A549 treated with dexamethasone at 1 μM for 4 hours (cell line): ENCODE measurements at places on chromosomes 6 and 20. TPM values are rescaled to one million over a fixed set of nuclear protein-coding genes. Genes with fewer than 3 reads are reported as not detected.

Gene MDFI
- total RNA-seq, result 0.47 to 0.87 TPM (median 0.61 TPM) in 5 replicates

Gene AIG1
- 24.1 to 27.5 TPM (median 25.6 TPM) in 5 replicates for total RNA-seq

Gene C20orf141
- total RNA-seq, result 0.33 to 0.43 TPM (median 0.39 TPM) in 3 of 5 replicates, not detected in the others

Gene USP49
- 0.61 to 1.2 TPM (median 1.2 TPM) in 5 replicates for total RNA-seq

Gene NTSR1
- 0.03 to 0.14 TPM (median 0.07 TPM) in 5 replicates for total RNA-seq

Gene RAET1L
- total RNA-seq, result 0.15 to 0.51 TPM (median 0.41 TPM) in 5 replicates

Gene ALDH8A1
- 0.06 to 0.22 TPM (median 0.15 TPM) in 5 replicates for total RNA-seq

Gene ABCC10
- 4.4 to 10.1 TPM (median 9.4 TPM) in 5 replicates for total RNA-seq

Gene KIAA0408
- 5.6 to 6.8 TPM (median 6.6 TPM) in 5 replicates for total RNA-seq

Gene GRM1
- 0.03 to 0.04 TPM in 2 of 5 replicates, not detected in the others for total RNA-seq

Gene KIAA1755
- total RNA-seq, result 0.13 to 0.26 TPM (median 0.18 TPM) in 5 replicates

Gene LSM2
- total RNA-seq, result 47.5 to 56.4 TPM (median 52.4 TPM) in 5 replicates

Gene ULBP2
- total RNA-seq, result 3.5 to 4.2 TPM (median 3.8 TPM) in 5 replicates

Gene MAP3K5
- total RNA-seq, result 1.7 to 2.6 TPM (median 2.2 TPM) in 5 replicates

Gene LST1
- 0.11 TPM in 1 of 5 replicates, not detected in the others for total RNA-seq

Gene TULP4
- total RNA-seq, result 4.9 to 10.9 TPM (median 8.3 TPM) in 5 replicates

Gene DLK2
- 4.5 to 7.3 TPM (median 7.0 TPM) in 5 replicates for total RNA-seq

Gene PGC
- total RNA-seq, result 0.09 to 0.14 TPM (median 0.10 TPM) in 3 of 5 replicates, not detected in the others

Gene SCUBE3
- 0.05 to 0.11 TPM (median 0.06 TPM) in 5 replicates for total RNA-seq

Gene FOXA2
- total RNA-seq, result 14.2 to 21.2 TPM (median 18.8 TPM) in 5 replicates

Gene MATN4
- total RNA-seq, result 0.03 to 0.14 TPM (median 0.07 TPM) in 5 replicates

Gene PNISR
- total RNA-seq, result 23.4 to 31.3 TPM (median 26.4 TPM) in 5 replicates

Gene CCN5
- total RNA-seq, result 23.1 to 34.3 TPM (median 24.5 TPM) in 5 replicates

Gene MEP1A
- total RNA-seq, result not detected in 5 replicates

Gene GABBR1
- total RNA-seq, result 2.4 to 5.9 TPM (median 4.3 TPM) in 5 replicates

Gene NNAT
- not detected in 5 replicates for total RNA-seq

Gene SCAF8
- total RNA-seq, result 18.6 to 22.1 TPM (median 20.7 TPM) in 5 replicates

Gene PTGIS
- 0.02 to 0.07 TPM (median 0.06 TPM) in 3 of 5 replicates, not detected in the others for total RNA-seq

Gene FLRT3
- total RNA-seq, result 2.5 to 2.7 TPM (median 2.6 TPM) in 5 replicates

Gene ABHD16B
- not detected in 5 replicates for total RNA-seq

Gene NOX3
- total RNA-seq, result not detected in 5 replicates

Gene THBD
- total RNA-seq, result 110 to 160 TPM (median 137 TPM) in 5 replicates

Gene C6orf132
- 2.8 to 5.1 TPM (median 4.0 TPM) in 5 replicates for total RNA-seq

Gene SMOC2
- 0.07 TPM in 1 of 5 replicates, not detected in the others for total RNA-seq

Gene CDKN1A
- total RNA-seq, result 248 to 304 TPM (median 283 TPM) in 5 replicates

Gene ERVFRD-1
- total RNA-seq, result not detected in 5 replicates

Gene RNF182
- 2.9 to 3.6 TPM (median 3.4 TPM) in 5 replicates for total RNA-seq

Gene GLP1R
- not detected in 5 replicates for total RNA-seq

Gene RPS6KA2
- 0.16 to 0.38 TPM (median 0.23 TPM) in 5 replicates for total RNA-seq

Gene HLA-DOB
- 0.08 to 0.21 TPM (median 0.09 TPM) in 3 of 5 replicates, not detected in the others for total RNA-seq

Gene OSTM1
- 12.0 to 30.6 TPM (median 28.5 TPM) in 5 replicates for total RNA-seq

Gene MAP1LC3A
- 18.7 to 29.1 TPM (median 24.0 TPM) in 5 replicates for total RNA-seq

Gene STMND1
- total RNA-seq, result not detected in 5 replicates

Gene DDR1
- 54.7 to 71.1 TPM (median 64.8 TPM) in 5 replicates for total RNA-seq

Gene LY6G5C
- 0.82 to 1.8 TPM (median 1.4 TPM) in 5 replicates for total RNA-seq

Gene MAS1
- not detected in 5 replicates for total RNA-seq
